ENCODE measurements at places on chromosomes 6 and 20.

- peak; percentile 93 for DNase-seq
Measured at GRCh38 chr6:71489736-71490135, 201.1 kb downstream of the OGFRL1 start.

GRCh38 chr20:48471176-48471575, 356.6 kb downstream of the PREX1 start:
- DNase-seq = no peak

GRCh38 chr6:113920663-113921267, 50.2 kb downstream of the HDAC2 start:
- DNase-seq = no peak

DNA sequence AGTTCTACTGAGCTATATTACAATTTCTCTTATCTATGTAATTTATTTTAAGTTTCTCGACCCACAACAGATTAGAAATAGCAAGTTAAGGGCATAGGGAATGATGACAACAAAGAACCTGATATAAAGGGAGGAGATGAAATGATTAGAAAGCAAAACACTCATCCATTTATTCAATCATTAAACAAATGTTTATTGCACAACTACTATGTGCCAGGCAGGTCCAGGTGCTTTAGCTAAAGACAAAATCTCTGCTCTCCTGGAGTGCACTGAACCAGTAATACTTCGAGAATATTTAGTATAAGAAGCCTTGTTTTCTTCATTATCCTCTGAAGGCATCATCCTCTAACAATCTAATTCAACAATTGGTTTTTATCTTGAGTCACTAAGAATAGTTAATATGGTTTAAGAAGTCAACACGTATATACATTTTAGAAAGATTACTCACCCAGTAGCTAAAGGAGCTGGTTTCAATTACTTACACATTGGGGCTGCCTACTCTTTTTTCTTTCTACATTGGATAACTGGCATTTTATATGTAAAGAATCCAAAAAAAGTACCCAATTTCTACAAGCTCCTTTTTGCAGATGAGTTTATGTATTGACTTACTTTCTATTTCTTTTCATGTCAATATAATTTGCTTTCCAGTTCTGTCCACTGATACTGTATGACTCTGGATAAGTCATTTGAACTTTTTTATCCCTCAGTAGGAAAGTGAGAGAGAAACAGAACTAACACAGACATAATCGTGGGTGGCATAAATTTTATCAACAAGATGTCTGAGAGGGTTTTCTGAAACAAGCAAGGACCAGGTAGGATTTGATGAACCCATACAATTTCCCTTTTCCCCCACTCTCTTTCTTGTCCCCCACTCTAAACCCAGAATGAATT, 312.6 kb downstream of the CLIC5 start:
- DNase-seq = no peak

- DNase-seq = peak; percentile 73
Measured at GRCh38 chr6:28657769-28658465, 132.2 kb downstream of the GPX5 start.

- DNase-seq = no peak
Measured at GRCh38 chr20:43571771-43572170, 12.9 kb downstream of the SGK2 start.

- DNase-seq = peak; percentile 24
Measured at GRCh38 chr20:34268851-34269636, 27.8 kb downstream of the ASIP start.

- DNase-seq = no peak
Measured at GRCh38 chr6:10550764-10551163, 29.6 kb downstream of the GCNT2 start.

GRCh38 chr6:46491201-46491627, at the start of gene RCAN2:
TSS of gene RCAN2 (minus strand) at chr6:46491449.
- DNase-seq = peak; percentile 7

DNA sequence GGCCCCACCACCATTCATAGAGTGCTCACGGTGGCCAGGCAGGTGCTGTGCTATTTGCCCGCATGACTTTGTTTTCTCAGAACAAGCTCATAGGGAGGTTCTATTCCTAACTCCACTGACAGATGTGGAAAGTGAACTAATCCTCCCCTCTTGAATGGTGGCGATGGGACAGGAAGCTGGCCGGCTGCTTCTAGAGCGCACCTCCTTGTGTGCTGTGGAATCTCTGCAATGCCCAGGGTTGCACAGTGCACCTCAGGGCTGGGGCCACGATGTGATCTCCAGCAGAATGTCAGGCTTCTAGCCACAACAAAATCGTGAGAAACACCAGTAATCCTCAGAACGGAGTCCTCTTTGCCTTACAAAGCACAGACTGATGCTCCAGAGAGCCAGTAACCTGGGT, 53.8 kb upstream of the SLC22A23 start:
- no peak for DNase-seq

GRCh38 chr6:144297511-144298100, 12.5 kb downstream of the UTRN start:
- no peak for DNase-seq

- no peak for DNase-seq
Measured at GRCh38 chr6:45351667-45352066, 23.5 kb downstream of the RUNX2 start.

- peak; percentile 13 for DNase-seq
Measured at GRCh38 chr6:69907981-69908498, 41.7 kb downstream of the COL19A1 start.

DNA sequence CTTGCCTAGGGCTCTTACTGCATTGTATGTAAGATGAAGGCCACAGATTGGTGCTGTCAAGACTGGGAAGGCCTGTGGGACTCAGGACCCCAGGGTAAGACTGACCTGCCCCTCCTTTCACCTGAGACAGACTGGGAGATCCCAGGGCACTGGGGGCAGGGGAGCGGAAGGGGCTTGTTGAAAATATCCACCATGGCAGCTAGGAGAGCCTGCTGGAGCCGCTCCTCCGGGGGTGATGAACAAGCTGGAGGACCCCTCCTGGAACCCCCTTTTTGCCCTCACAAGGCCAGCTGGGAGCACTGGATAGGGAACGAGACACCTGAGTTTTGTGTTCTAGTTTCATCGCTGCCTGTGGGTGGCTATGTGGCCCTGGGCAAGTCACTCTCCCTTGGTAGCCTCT, 9.2 kb upstream of the SDCBP2 start:
- no peak for DNase-seq

- no peak for DNase-seq
Measured at GRCh38 chr6:74717591-74717990, 488.3 kb downstream of the COL12A1 start.

GRCh38 chr6:102848210-102848609, 1454.7 kb downstream of the GRIK2 start:
- no peak for DNase-seq

DNA sequence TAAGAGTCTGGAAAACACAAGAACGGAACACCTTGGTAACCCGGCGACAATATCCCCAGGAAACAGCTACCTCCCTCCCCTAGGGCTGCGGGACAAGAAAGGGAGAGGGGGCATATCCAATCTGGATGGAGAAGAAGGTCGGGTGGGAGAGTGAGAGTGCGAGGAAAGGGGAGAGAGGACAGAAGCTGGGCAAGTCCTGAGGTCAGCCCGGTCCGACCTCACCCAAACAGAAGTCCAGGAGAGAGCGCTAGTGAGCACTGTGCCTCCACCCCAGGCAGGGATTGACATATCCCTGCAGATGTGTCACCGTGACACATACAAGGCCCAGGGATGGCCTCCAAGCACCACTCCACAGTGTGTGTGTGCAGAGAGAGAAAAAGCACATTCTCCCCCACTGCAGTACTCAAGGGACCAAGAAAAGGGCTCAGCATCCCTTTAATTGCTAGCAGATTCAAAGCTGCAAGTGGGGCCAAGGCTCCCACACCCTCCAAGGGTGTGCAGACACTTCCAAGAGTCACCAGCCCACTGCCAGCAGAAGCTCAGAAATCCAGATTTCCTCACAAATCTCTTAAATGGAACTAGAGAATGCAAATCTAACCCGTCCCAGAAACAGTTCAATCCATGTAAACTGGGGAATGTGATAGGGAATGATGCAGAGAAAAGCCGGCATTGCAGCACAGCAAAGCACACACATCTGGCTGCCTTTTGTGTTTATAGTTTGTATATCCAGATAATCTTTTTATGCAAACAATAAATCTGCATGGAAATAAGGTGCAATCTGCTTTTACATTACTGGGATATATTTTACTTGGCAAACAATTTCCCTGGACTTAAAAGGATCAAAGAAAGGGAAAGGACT, 3.1 kb downstream of the PXDC1 start:
- peak; percentile 89 for DNase-seq

GRCh38 chr6:143060354-143060805, 309 bp upstream of the AIG1 start:
- peak; percentile 82 for DNase-seq

DNA sequence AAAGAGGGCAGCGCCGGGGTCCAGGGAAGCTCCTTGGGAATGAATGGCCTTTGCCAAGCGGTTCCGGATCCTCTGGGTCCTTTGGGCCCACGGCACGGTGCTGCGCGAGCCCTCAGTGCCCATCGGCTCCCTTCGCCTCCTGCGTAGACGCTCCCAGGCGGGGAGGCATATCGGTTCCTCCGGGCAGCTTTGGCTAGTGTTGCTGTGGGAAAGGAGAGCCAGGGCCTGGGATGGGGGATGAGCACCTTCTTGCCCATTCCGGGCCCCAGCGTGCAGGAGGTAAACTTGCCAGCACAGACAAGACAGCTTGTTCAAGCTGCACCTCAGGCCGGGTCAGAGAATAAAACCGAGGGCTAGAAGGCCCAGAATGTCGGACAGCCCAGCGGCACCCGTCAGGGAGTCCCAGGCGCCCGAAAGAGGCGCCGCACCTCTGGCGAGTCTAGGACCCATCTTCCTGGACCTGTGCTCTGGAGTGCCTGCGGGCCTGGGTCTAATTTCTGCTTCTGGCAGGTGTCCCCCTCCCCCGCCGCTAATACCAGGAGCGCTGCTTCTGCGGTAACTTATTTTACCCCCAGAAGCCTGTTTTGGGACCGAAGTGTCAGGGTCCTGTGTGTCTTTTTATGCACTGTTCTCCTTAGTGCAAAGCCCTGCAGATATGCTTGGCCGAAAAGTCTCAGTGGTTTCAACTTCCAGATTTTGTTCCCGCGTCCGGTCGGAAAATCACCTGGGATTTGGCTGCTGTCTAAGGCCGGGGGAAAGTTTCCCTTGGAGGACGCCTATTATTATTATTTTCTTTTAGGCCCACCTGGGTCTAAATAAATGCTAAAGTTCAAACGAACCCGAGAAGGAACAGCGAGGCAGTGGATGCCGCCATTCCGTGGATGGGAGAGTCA, 1.7 kb upstream of the TFAP2C start:
- no peak for DNase-seq

DNA sequence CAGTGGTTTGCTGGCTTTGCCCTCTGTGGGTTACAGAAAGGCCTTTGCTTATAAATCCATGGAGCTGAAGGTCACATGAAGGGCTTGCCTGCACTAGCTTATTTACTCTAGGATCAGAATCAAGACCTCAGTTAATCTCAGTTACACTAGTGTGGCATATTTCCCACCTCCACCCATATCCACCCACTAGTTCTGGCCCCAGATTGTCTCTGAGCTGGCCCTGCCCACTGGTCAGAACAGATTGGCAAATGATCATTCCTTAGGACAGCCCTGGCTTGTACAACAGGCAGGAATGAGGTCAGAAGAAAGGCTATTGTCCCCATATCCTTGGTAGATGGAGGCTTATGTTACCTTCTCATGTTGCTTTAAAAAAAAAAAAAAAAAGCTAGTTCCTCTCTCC, 33.3 kb upstream of the SASH1 start:
- DNase-seq = no peak

DNA sequence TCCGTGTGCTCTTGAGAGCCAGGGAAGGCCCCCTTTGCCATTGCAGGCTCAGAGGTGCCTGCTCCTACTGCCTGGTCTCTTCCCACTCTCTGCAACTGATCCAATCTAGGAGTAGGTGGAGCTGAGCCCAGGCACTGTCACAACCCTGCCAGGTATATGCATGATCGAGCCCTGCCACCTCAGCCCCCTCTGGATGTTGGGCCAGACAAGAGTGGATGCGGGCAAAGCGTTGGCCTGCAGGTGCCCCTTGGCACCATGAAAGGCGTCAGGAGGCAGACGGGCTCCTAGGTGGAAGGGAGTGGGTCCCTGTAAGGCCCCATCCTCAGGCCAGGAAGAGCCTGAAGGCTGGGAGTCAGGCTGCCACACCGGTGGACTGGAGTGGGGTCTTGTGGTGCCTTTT, 5.9 kb upstream of the OR14J1 start:
- no peak for DNase-seq

DNA sequence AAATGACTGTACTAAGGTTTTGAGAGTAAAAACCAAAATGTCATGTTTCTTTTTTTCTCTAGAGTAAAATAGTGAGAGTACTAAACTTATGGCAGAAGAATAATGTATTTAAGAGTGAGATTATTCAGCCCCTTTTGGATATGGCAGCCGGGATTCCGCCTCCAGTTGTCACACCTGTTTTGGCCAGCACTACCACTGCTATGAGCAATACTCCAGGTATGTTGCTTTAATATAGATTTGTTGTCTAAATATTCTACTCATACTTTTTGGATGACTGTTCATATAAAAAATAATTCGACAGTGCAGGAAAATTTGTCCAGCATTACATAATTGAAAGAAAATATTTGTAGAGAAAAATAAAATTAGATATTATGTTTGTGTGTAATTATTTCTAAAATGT, 59.5 kb downstream of the SCAF8 start:
- DNase-seq = no peak

- no peak for DNase-seq
Measured at GRCh38 chr20:29756664-29757063, 1500.8 kb upstream of the DEFB115 start.

- DNase-seq = no peak
Measured at GRCh38 chr20:25324412-25324811, 66.2 kb downstream of the ABHD12 start.

- no peak for DNase-seq
Measured at GRCh38 chr6:120779441-120779840, 554.8 kb downstream of the TBC1D32 start.

GRCh38 chr20:3911956-3912355, 22.8 kb downstream of the PANK2 start:
- no peak for DNase-seq

DNA sequence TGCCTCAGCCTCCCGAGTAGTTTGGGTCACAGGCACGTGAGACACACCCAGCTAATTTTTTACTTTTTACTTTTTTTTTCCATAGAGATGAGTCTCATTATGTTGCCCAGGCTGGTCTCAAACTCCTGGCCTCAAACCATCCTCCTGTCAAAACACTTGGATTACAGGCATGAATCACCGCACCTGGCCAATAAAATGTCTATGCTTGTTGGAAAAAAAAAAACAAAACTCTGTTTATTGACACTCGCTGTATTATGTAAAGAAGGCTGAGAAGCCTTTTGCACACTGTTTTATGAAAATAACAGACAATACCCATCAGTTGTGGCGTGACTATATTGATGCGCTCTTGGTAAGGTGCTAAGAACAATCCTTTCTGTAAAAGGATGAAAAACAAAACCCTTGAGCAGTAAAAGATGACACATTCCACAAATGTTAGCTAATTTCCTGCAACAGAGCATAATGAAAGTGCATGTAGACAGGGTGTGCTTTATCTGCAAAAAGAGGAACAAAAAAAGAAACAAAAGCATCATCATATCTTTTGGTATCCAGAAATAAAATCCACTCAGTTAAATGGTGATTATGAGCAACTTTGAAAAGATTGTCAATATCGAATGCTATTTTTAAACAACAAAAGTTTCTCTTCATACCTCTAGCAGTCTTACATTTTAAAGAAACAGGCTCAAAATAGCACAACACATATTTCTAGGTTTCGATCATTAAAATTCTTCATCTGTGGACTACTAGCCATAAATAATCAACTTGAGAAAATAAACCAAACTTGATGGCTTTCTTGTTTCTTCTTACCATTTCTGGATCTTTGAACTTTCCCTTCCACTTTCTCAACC, 108.3 kb upstream of the PHACTR1 start:
- peak; percentile 31 for DNase-seq
